GM12864 (cell line): ENCODE measurements at places on chromosomes 7 and 10.

DNA sequence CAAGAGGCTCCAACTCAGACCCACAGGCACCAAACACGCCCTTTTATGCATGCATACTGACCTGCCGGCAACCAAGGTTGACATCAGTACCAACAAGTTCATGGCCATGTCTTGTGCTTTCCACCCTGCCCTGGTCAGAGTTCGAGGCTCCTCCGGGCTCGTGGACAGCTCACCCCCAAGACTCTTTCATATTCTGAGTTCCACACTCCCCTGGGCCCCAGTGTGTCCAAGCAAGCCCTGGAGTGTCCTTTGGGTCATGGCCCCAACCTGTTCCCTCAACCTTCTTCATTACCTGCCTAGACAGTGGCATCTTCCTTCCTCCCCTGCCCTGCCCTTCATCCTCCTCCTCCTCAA is 40.5 kb downstream of the HIF1AN start:
- DNase-seq: no peak

GRCh38 chr7:108418946-108419345 is 37.3 kb downstream of the NRCAM start:
- no peak for DNase-seq

- no peak for DNase-seq
Observed at GRCh38 chr10:122407375-122408125, 33.0 kb downstream of the PLEKHA1 start.

DNA sequence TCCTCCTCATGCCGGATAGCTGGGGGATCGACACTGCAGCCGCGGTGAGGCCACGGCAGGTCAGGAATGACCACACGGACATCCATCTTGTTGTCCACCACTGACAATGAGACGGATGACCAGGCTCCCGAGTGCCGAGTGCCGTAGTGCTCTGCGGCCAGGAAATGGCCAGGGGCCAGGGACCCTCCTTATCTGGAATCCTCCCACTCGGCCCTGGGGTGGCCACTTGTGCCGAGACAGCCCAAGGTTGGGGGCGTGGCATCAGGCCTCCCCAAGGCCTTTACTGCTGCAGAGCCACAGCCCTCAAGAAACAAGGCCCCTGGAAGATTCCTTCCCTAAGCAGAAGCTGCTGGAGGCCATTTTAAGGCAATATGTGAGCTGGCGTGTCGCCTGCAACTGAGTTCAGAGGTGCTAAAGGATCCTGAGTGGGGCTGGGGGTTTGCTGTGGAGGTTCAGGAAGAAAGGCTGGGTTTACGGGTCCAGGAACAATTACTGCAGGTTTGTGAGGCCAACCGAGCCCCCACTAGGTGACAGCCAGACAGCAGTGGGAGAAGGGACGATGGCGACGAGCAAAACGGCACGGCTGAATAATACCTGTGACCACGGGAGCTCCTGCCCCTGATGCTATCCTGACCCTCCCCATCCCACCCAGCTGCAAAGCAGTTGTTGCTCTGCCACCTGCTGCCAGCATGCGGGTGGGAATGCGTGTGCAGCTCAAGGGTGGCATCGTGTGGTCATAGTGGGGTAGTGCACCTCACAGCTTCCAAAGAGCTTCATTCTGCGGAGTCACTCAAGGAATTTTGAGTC is 31.6 kb upstream of the LEP start:
- peak; percentile 26 for DNase-seq

- no peak for DNase-seq
Observed at GRCh38 chr7:18873734-18874336, 243.6 kb downstream of the TWIST1 start.

DNA sequence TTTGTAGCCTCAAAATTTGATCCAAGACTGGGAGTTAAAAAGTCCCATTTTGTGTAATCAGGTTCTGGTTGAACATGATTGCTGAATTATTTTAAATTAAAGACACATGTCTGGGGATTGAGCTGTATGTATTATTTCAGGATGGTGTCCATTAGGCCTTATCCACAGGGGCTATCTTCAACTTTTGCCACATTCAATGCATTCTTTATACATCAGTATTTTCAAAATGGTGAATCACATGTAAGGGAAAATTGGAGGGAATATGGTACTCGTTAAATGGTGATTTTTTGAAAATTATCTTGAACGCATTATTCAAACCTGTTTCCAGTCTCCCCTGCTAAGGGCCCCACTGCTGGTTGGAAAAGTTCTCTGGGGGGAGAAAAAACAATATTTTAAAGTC is 367.7 kb upstream of the NPVF start:
- no peak for DNase-seq

DNA sequence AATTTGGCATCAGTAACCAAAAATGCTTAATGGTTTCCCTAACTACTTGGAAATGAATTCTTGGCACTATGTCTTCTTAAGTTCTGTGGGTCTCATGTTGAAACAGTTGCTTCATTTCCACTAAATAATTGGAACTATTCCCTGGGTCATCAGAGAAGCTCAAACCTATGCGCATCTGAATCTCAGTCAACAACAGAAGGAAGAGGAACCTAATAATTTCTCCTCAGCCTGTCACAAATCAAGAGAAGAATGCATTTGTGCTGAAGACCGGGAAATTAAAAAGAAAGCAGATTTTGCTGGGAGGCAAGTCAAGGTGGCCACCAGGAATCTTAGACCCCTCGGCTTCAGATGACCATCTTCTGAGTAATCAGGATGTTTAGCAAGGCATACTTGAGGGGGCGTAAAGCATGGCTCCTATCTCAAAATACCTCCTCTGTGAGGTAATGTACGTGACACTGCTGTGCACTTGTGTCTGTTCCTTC is 41.4 kb downstream of the TOMM7 start:
- no peak for DNase-seq
